ENCODE measurements at places on chromosomes 12 and 14.
A peak's percentile ranks its signal among the peaks of the same experiment; 100 is the strongest.

GRCh38 chr14:100588671-100589070, 1.5 kb upstream of the BEGAIN start:
- no peak for DNase-seq

GRCh38 chr12:55653031-55653430, 16.3 kb downstream of the OR10P1 start:
- no peak for DNase-seq

GRCh38 chr12:62849398-62849797, 85.6 kb downstream of the PPM1H start:
- no peak for DNase-seq

DNA sequence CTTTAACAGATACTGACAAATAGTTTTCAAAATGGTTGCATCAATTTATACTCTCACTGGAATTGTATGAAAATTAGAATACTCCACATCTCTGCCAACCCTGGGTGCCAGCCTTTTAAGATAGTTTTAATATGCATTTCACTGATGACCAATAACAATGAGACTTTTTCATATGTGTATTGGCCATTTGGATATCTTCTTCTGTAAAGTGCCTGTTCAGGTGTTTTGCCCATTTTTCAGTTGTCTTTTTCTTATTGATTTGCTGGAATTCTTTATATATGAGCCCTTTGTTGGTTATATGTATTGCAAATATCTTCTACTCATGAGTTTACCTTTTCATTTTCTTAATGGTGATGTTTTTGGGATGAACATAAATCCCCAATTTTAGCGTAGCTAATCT, 16.7 kb upstream of the RNU6-7 start:
- no peak for DNase-seq

DNA sequence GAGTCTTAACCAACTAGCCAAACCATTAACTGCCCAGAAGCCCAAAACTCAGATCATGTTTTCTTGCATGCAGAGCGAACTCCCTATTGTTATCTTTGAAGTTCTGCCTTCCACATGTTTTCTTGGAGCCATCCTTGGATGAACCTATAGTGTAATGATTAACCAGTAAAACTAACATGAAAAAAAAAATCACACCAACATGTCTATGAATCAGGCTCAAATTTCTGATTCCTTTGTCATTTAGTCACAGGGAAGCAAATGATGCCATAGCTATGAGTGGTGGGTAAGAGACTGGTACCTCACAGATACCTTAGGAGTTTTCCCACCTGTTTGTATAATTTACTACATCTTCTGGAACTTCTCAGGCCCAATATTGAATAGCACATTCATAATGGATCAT, 70.7 kb downstream of the PTPRO start:
- DNase-seq = no peak

GRCh38 chr14:56555921-56556570, 23.6 kb upstream of the TMEM260 start:
- DNase-seq = no peak

GRCh38 chr14:100906420-100906819, 2.9 kb upstream of the RTL1 start:
- DNase-seq = no peak

DNA sequence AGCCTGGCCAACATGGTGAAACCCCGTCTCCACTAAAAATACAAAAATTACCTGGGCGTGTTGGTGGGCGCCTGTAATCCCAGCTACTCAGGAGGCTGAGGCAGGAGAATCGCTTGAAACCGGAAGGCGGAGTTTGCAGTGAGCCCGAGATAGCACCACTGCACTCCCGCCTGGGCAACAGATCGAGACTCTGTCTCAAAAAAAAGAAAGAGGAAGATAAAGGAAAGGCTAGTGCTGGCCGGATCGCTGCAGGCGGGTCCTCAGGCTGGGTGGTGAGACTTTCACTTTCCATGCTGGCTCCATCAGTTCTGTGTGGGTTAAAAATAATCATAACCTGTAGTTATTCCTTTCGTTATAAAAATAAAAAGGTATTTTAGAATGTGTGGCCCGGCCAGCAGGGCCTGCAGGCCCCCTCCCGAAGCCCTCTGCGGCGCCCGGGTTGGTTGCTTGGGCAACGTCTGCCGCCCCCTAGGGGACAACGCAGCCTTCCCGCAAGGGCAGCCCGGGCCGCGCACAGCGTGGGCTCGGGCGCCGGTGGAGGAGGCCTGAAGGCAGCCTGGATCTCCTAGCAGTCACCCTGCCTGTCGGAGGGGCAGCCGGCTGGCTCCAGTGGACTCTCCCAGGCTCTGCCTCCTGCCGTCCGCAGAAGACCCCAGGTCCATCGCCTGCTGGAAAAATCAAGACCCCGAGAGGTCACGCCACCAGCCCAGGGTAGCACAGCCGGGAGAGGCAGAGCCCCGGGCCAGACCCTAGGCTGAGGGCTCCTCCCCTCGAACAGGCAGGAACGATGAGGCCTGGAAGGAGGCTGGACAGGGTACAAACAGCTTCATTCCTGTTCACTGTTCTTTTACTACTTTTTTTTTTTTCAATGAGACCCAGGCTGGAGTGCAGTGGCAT, 5.0 kb upstream of the SLC25A47 start:
- DNase-seq = peak; percentile 65

GRCh38 chr12:64059685-64060084, 162.4 kb downstream of the KICS2 start:
- DNase-seq = no peak

DNA sequence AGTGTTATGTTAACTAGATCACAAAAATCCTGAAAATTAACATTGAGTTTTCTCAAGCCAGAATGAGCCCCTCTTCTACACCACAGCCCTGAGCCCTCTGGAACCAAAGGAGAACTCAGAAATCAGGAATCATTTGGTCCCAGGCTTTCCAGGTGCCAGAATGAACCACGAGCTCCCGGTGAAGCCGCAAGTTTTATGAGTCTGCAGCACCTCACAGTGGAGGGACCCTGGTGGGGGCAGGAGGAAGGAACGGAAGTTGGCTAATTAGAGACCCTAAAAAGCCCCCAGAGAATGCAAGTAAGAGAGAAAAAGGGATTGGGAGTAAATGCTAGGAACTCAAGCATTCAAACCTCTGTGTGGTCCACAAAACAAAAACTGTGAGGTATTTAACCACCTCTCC, 52.9 kb upstream of the BCL2L14 start:
- DNase-seq = no peak

DNA sequence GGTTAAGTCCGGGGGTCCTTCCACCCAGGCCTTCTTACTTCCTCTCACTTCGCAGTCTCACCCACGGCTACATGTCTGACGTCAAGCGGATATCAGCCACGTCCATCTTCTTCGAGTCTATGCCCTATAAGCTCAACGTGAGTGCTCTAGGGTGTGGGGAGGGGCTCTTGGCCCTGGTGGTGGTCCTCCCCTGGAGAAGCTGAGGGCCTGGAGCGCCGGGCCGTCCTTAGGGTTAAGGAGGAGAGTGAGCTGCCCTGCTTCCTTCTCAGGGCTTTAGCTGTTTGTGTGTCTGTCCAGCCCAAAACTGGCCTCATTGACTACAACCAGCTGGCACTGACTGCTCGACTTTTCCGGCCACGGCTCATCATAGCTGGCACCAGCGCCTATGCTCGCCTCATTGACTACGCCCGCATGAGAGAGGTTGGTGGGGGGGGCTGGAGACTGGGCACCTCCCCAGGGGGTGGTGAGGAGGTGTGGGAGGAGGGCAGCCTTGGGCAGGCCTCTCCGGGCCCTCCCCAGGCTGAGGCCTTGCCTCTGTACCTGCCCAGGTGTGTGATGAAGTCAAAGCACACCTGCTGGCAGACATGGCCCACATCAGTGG, 2.7 kb downstream of the SHMT2 start:
- no peak for DNase-seq

DNA sequence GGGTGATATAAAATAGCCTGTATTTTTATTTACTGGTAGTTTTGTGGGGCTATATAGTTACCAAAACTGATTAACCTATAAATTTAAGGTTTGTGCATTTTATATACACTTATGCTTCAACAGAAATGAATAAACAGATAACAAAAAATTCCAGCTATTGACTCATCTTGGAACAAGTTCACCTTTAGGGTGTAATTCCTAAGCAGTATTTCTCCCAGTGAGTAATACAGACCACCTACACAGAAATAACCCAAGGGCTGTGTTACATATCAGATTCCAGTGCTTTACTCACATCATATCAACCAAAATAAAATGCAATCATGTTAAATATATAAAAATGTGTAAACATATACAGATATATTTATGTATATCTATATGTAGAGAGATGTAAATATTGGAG, 345.6 kb downstream of the ADAMTS20 start:
- no peak for DNase-seq

- DNase-seq = no peak
Observed at GRCh38 chr12:1828856-1829255, 8.5 kb downstream of the LRTM2 start.

- DNase-seq = no peak
Observed at GRCh38 chr12:90062799-90063198, 354.2 kb upstream of the ATP2B1 start.

GRCh38 chr14:74886001-74886400, 4.3 kb downstream of the DLST start:
- DNase-seq = no peak

DNA sequence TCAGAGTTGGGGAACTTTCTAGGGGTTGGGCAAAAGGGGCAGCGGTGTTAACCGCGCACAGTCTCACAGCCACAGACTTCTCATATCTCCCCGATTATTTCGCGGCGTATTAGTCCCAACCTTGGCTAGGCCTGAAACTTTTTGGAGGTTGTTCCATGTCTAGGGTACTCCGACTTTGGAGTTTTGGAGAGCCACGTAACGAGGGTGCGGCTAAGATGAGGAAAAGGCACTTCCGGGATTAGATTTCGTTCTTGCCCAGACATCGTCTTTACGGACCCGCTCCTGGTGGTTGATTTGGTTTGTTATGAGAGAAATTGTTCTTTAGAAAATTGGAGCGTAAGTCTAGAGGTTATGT, 513 bp downstream of the CCNK start:
- no peak for DNase-seq

Data from stimulated activated CD4-positive, alpha-beta T cell treated with anti-CD3 and anti-CD28 coated beads, Interleukin-1b, Interleukin-23, amount 100 ng/mL, for 4 hours (primary cell).